ENCODE measurements at places on chromosomes 2 and 18. TPM values are rescaled to one million over a fixed set of nuclear protein-coding genes. Genes with fewer than 3 reads are reported as not detected.

UGT1A7 gene
- total RNA-seq = not detected

SCYGR4 gene
- not detected for total RNA-seq

NDC80 gene
- total RNA-seq = 27.7 TPM

FSHR gene
- not detected for total RNA-seq

IL37 gene
- not detected for total RNA-seq

RETREG2 gene
- total RNA-seq = 124 TPM

OR6B2 gene
- not detected for total RNA-seq

ABCB11 gene
- total RNA-seq = 0.03 TPM

TSPYL6 gene
- total RNA-seq = not detected

DHRS9 gene
- not detected for total RNA-seq

BOLL gene
- not detected for total RNA-seq

PLEKHH2 gene
- 17.6 TPM for total RNA-seq

TYMS gene
- 27.4 TPM for total RNA-seq

CFAP210 gene
- not detected for total RNA-seq

DNAH7 gene
- 0.45 TPM for total RNA-seq

TUBA4B gene
- not detected for total RNA-seq

Data from SK-MEL-5 (cell line).